ENCODE measurements at places on chromosomes 11 and 22. TPM values are rescaled to one million over a fixed set of nuclear protein-coding genes. Genes with fewer than 3 reads are reported as not detected.

Gene CCDC15
- polyA plus RNA-seq: 3.8 TPM

Gene SNRPD3
- 218 TPM for polyA plus RNA-seq

Gene SLC17A6
- not detected for polyA plus RNA-seq

- no peak for DNase-seq
Measured at GRCh38 chr22:33492210-33492651, 428.0 kb downstream of the LARGE1 start.

DNA sequence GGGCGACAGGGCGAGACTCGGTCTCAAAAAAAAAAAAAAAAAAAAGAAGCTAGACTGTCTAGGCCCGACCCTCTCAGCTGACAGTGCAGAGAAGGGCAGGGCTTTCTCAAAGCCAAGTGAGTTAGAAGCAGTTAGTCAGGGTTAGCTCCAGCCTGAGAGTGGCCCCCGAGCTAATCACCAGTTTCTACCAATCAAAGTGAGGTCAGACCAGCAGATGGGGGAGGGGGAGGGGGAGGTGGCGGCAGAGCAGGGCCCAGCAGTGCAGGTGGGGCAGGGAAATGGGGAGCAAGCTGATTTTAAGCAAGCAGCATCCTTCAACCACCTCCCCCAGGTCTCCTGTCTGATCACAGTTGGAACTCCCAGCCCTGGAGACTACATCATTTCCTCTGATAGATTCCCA, 55.3 kb upstream of the PRR5 start:
- DNase-seq: no peak

DNA sequence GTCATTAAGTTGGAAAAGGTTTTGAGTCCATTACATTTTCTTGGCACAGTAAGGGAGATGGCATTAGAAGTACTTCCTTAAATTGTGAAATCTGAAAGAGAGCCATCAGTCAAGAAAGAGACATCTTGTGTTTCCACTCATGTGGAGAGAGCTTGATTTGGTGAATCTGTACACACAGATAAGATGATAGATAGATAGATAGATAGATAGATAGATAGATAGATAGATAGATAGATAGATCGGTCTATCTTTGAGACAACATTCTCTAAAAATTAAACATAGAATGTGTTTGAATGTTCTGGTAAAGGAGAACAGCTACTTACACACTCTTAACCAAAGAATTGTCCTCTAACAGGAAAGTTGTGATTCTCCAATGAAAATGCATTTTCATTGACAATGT, 76.2 kb downstream of the TTC17 start:
- no peak for DNase-seq

- no peak for DNase-seq
Measured at GRCh38 chr11:99987821-99988470, 699.1 kb upstream of the ARHGAP42 start.

DNA sequence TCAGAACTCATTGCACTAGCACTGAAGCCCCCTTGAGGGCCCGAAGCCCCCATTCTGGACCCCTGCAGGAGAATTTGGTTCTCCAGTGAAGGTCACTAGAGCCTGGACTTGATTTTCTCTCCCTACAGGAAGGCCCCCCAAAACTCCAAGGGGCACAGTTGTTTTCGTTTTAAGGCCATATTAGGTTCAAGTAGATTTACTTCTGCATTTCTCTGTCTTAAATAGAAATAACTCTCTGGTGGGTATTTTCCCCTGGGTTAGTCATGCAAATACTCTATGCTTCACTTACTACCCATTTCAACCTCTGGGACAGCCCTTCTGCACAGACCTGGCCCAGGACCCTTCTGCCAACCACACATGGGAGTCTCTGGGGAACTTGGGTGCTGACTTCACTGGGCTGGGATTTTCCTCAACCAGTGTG, 41.6 kb downstream of the WEE1 start:
- no peak for DNase-seq

GRCh38 chr22:48808038-48808960, 1019.4 kb downstream of the BRD1 start:
- no peak for DNase-seq

DNA sequence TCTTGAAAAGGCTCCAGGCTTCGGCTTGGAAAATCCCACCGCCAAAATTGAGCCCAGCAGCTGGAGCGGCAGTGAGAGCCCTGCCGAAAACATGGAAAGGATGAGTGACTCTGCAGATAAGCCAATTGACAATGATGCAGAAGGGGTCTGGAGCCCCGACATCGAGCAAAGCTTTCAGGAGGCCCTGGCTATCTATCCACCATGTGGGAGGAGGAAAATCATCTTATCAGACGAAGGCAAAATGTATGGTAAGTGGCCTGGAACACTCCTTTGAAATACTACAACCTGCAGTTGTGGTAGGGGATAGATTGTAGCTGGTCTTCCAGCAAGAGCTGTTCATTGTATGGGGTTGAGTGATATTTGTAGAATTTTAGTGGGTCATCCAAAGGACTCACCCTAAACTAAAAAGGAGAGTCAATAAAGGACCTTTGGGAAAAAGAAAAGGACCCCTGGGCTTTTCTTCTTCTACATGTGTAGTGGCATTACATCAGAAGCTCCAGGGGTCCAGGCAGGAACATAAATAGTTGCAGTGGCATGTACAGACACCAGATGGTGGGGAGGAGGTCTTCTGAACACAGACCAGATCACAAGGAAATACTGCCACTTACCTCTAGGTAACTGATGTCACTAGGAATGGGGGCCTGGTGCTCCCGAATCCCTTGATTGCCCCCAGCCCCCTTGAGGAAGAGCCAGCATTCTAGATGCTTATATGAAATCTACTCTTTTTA, 90.1 kb downstream of the TEAD1 start:
- no peak for DNase-seq

DNA sequence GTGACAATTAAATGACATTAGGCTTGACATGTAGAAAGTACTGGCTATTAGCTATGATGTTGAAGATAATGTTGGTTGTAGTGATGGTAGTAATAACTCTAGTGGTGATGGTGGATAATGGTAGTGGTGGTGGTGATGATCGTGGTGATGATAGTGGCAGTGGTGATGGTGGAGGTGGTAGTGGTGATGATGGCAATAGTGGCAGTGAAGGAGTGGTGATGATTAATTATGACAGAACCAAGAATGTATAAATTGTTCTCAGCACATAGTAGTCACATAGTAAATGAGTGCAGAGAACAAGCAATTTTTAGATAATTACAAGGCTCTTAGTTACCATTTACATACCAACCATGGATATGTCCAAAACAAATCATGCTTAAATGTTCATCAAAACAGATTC, 5.3 kb upstream of the CD44 start:
- no peak for DNase-seq

- no peak for DNase-seq
Measured at GRCh38 chr11:35321111-35321510, 98.2 kb downstream of the SLC1A2 start.

GRCh38 chr11:30481330-30481729, 104.8 kb downstream of the MPPED2 start:
- DNase-seq: no peak

DNA sequence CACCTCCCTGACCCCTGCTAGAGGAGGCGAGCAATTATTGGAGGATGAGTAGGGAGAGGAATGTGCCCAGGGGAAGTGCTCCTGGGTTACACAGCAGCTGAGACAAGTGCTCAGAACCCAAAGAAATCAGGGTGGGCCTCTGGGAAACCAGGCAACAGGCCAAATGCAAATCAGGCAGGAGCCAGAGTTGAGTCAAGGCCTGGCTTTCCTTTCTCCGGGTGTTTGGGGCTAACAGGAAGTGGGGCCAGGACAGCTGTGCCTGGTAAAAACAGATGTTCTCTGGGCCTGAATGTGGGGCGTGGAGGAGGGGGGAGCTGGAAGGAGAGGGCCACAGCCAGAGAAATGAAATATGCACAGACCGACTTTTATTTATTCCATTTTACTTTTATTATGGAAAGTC, 22.0 kb downstream of the MFNG start:
- DNase-seq: no peak

DNA sequence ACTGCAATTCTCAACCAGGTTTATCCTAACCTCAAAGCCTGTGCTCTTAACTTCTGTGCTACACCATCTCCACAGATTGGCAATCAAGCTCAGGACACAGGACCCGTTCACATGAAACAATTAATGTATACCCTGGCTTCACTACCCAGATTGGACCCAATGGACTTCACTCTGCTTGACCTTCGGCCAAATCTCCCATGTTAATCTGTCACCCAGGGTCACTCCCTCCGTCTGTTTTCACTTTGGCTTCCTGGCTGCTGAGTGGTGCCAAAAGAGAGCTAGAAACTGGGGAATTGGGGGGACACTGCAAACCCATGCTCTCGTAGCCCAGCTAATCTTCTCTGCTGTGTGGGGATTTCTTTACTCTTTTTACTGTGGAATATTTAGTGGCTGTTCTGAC, 216.1 kb upstream of the ZC3H12C start:
- no peak for DNase-seq
